ENCODE measurements at places on chromosomes 7 and 10.

- DNase-seq, result no peak
These were observed 29.5 kb upstream of the TMEM72 start for GRCh38 chr10:44881649-44882048.

DNA sequence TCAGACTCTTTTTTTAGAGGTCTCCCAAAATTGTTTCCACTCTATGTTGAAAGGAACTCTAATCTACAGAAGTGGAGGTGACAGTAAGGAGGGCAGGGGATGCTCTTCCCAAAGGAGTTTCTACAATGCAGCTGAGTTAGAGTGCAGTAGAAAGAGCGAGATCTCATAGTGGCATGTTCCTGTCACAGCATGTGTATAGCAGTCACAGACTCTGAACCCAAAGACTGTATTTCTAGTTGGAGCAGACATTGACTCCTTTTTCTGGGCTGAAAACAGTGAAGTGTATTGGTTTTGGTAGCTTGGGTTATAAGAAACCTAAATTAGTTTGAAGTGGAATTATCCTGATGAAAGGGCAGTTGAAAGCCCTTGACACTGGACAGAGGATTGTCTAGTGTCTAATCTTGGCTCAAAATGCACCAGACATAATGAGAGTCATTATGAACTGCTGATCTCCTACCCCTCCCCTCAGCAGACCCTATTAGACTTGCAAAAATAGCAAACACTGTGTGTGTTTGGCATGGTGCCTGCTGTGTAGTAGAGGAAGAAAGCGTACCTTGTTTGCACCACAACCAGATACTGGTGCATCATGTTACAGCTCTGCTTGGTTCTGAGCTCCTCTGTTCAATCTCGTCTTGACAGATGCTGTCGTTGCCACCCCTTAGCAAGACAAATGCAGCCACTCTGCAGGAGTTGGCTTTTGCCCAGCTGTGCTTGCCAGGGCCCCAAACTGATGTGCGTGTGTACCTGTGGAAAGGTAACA lies 336.0 kb downstream of the AUTS2 start:
- no peak for DNase-seq

GRCh38 chr7:90709501-90710465 lies 113.7 kb downstream of the CDK14 start:
- no peak for DNase-seq

GRCh38 chr10:60138842-60139241 lies 232.5 kb upstream of the CCDC6 start:
- DNase-seq, result no peak

- no peak for DNase-seq
These were observed at the start of gene CPA1 for GRCh38 chr7:130379921-130380860. Gene CPA1, plus strand, starts transcription at chr7:130380494. Its CDS starts 27 bp downstream, at chr7:130380521.

Measured in T-helper 22 cell (primary cell).